ENCODE measurements at places on chromosomes 2 and 18.

DNA sequence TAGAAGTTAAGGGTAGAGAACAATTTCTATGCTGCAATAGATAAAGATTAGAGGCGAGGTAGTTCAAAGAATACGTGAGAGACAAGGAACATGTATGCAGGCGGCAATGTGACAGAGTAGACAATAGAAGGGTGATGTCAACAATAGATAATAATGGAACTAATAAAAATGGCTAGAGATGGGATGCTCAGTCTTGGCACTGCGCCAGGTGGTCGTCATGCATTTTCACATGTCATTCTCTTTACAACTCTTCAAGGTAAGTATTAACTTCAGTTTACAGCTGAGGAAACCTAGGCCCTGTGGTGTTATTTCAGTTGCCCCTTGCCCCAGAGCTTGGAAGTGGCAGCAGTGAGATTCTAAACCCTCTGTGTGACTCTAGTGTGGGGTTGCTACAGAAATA, 890.7 kb upstream of the CELF4 start:
- no peak for DNase-seq

GRCh38 chr2:120793682-120794403, 58.2 kb downstream of the GLI2 start:
- no peak for DNase-seq

GRCh38 chr2:233365861-233366520, 11.7 kb downstream of the DGKD start:
- DNase-seq = no peak

GRCh38 chr2:67346718-67347407, 50.3 kb upstream of the ETAA1 start:
- no peak for DNase-seq

DNA sequence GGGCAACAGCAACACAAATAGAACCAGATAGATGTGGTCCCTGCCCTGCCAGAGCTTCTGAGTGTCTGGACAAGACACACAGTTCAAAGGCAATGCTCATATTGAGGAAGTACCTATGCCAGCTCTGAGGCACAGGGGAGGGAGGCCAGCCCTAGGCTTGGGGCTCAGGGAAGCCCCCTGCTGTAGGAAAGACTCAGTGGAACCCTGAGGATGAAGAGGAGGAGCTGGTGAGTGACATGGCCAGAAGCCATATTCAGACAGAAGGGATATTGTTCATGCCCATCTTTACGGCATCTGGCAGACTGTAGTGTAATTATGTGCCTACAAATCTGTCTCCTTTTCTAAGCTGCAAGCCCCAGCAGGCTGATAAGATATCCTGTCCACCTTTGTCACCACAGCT, 8.8 kb downstream of the SIGLEC15 start:
- no peak for DNase-seq

DNA sequence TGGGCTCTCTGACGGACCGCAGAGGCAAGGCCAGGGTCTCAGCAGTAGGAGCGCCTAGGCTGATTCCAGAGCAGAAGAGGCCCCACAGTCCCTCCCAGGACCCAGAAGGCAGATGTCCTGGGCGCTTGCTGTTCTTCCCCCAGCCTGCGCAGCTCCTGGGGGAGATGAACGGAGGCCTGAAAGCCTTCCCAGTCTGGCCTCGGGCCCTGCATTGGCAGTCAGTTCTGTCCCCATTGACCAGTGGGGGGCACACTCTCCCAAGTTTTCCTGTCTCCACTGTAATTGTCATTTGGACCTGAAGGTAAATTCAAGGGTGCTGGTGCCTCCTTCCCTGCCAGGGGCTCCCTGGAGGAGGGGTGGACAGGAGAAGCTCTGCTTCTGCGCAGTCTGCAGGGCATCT, 345.7 kb downstream of the CYP26B1 start:
- no peak for DNase-seq

DNA sequence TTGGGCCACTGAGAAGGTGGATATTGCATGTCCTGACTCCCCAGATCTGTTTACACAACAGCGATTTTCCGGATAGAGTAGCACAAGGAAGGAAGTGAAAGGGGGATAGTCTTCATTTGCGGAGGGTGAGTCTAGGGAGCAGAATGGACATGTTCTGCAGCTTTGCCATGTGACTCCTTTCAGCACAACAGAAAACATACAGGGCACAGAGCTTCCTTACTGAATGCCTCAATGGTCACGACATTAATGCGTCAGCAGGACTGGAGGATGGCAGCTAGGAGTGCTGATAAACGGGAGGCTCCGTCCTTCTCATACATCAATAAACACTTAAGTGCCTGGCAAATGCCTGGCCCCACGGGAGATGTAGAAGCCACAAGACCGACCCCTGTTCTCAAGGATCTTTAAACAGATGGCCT, 163.0 kb downstream of the FAM210A start:
- no peak for DNase-seq

DNA sequence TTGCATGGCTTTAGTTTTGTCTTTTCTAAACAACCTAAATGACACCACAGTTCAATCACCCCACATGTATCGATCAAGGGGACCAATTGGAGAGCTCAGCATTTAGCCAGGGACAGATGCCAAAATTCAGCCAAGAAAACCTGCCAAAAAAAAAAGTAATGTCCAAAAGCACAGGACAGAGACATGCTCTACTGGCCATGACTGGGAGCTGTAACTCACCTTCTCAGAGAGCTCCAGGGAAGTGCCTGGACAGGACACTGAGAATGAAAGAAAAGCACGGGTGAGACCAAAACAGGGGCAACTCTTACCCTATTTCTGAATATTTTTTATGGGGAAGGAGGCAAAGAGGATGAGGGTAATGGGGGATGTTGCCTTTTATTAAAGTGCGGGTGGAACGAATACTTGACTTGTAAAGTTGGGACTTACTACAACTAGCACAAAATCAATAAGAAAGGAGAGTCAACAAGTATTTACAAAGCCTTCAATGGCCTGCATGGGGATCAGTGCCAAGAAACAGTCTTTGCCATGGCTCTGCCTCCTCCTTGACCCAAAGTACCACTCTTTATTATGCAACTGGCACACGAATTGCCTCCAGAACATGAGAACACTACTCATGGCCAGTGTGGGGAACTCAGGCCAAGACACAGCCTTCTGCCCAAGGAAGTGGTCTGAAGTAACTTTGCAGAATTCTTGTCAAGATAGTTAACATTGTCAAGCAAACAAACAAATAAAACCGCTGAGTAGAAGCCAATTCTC, 72.9 kb upstream of the HK2 start:
- DNase-seq = no peak

DNA sequence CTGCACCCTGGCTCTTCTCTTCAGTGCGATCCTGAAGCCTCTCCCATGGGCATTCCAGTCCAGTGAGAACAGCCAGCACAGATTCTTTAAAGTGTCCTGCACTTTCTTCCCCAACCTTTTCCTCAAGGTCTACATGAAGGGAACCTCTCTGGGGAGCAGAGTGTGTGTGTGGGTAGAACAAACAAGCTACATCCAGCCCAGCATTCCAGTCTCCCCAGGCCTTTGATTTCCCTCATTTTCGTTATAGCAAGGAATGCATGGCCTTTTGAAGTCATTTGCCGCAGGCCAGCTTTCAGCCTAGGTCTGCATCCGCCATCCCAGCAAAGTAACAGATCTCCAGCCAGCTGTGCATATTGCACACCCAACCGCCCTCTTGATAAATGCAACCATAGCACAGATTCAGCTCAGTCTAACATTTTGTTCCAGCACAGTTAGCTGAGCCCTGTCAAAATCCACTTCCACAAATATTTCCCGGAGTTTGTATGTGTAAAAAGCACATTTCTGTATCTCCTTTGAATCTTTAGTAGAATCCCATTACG, 44.6 kb downstream of the CD8B2 start:
- DNase-seq = no peak

- DNase-seq = no peak
Measured at GRCh38 chr2:148989882-148990493, 48.5 kb upstream of the LYPD6B start.

DNA sequence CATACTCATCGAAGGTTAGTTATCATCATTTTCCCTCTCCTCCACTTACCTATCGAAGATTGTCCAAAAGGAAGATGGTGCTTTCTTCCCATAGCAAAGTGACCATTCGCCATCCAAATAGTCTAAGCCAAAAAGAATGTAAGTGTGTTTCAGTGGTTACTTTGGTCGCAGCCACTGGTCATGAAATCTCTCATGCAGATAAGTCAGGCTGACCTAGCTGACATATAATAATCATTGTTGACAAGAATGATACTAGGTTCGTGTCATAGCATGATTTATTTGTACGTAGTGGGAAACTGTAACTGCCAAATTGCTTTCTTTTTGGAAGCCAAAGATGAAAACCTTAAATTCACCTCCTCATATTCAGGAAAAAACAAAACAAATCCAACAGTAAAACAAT, 89.6 kb upstream of the PMAIP1 start:
- no peak for DNase-seq

- no peak for DNase-seq
Measured at GRCh38 chr2:22883054-22883453, 501.9 kb upstream of the KLHL29 start.

DNA sequence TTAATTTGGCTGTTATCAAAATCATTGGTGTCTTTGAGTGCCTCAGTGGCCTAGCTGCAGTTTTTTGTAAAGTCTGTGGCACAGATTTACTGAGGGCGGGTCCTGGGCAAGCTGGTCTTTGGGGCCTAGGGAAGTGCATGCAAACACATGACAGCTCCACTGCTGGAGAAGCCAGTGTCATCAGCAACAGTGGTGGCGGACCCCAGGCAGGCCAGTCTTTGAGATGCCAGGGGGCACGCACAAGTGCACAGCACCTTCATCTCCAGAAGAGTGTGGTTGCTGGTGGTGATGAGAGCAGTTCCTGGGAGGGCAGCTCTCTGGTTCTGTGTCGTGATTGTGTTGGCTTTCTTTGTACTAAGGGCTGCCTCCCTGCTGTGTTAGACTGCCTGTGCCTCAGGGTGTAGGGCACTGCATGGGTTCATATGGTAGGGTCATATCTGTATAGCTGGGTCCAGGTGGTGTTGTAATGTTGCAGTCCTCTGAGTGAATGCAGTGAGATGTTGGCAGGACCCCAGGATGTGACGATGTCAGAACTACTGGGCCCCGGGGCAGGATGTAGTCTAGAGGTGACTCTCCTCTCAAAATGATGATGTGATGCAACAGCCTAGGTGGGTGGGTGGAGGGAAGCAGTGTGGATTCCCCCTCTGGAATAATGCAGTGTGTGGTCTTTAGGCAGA, 646.7 kb upstream of the CDH2 start:
- DNase-seq = no peak

DNA sequence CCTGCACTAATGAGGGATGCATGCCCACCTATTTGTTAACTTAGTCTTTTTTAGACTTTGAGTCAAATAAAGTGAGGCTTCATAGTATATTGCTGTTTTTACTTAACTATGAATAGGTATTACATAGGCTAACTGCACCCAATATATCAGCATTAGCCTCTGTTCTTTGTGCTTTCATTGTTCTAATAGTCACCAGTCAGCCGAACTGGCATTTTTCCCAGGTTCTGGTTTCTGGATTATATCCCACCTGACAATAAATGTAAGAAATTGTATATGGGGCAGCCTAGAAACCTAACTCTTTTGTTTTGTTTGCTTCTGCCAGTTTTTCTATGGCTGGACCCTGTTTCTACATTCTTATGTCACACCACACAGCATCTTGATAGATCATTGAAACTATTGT, 1672.4 kb upstream of the LRRTM1 start:
- no peak for DNase-seq

DNA sequence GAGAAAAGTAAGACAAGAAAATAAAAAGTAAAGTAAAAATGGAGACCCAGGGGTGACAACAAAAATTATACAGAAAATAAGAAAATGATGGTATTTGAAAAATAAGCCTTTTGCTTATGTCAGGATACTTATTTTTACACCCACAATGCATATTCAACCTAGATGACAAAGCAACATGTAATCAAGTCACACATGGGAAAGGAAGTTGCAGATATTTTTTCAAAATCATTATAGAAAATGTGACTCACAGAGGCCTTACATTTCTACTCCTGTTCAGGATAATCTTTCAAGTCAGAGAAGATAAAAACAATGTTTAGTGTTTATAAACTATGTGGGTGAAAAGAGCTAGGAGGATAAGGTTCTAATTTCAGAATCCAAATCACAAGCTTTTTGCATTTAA, 275.3 kb upstream of the UBE2E3 start:
- no peak for DNase-seq

- DNase-seq = no peak
Measured at GRCh38 chr18:75784390-75784789, 356.9 kb upstream of the SMIM21 start.

- no peak for DNase-seq
Measured at GRCh38 chr2:88265352-88266303, 95.5 kb downstream of the THNSL2 start.

- no peak for DNase-seq
Measured at GRCh38 chr18:77181950-77182707, 49.5 kb upstream of the MBP start.

DNA sequence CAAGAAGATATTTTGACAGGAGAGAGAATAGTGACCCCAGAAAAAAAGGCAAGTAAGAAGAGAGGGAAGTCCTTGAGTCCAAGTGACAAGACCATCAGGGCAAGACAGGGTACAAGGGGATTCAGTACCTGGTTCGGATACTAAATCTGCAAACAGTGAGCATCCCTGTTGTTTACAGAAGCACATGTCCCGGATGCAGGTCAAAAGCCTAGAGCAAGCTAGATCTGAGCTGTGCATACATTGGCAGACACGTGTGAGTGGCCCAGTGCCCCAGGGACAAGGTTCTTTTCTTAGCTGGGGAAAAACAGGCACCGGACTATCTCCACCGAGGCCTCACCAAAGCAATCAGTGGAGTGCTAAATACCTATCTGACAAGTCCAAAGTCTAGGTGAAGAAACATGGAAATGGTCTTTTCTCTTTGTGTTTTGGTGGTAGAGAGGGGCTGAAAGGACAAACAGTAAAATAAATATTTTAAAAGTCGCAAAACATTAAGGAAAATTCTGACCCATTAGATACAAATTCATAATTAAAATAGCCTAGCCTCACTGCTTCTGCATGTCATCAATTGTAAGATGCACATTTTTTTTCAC, 165.2 kb downstream of the SUCLG1 start:
- DNase-seq = no peak

GRCh38 chr2:2849464-2850217, 518.6 kb upstream of the MYT1L start:
- DNase-seq = no peak

Data from GM12892 (cell line).